ENCODE measurements at places on chromosomes 4 and X. TPM values are rescaled to one million over a fixed set of nuclear protein-coding genes. Genes with fewer than 3 reads are reported as not detected.

DNA sequence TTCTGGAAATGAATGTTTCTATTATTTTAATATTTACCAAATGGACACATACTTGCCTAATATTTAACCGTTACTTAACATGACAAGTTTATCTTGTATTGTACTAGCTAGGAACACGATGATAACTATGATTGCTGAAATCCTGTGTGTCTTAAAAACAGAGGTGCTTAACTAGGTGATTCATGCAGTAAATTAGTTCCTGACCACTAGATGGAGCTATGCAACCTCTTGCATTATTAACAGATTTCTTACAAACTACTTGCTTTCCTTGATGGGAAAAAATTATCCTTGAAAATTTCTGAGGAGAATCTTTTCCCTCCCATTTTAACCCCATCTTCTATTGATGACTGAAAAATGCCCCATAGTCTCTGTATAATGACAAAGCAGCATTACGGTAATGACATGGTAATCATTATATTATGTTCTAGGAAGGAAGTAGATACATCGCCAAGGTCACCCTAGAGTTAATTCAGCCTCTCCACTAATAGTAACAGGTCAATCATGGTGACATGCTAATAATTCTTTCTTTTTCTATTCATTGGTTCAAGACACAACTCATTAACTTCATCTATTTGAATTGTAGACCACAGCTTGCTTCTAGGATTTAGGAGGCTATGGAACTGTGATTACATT, 844.2 kb downstream of the RAPGEF2 start:
- ATAC-seq: no peak

DNA sequence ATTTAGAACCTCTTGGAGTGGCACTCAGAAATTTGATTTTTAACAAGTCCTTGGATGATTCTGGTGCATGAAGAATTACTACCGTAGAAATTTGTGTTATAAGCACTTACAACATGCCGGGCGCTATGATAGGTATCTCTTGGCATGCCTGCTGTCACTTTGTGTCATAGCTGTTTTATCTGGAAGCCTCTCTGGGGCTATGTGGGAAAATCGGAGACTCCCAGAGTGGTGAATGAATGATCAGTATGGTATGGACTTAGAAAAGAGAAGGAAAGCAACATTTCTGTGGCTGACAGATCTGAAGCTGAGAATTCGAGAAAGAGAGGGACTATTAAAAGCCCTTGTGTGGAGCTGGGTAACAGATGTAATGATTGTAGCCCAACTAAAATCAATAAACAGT, 177.4 kb upstream of the MAMLD1 start:
- no peak for ATAC-seq

Gene BST1
- 9.3 TPM for total RNA-seq

- no peak for ATAC-seq
Measured at GRCh38 chrX:53666171-53666570, 20.3 kb downstream of the HUWE1 start.

GRCh38 chr4:5543681-5544080, 164.7 kb downstream of the EVC2 start:
- ATAC-seq: no peak

DNA sequence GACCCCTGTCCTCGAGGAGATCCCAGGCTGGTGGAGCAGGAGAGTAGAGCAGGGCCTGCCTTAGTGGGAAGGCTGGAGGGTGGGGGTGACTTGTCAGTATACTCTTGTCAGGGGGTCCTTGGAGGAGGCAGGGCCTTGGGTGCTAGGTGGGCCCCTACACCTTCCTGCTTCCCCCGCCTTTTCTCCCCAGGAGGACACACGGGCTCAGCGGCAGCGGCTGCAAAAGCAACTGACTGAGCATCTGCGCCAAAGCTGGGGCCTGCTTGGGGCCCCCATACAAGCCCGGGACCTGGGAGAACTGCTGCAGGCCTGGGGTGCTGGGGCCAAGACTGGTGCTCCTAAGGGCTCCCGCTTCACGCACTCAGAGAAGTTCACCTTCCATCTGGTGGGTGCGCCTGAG, 11.3 kb downstream of the CCDC22 start:
- ATAC-seq: no peak

DNA sequence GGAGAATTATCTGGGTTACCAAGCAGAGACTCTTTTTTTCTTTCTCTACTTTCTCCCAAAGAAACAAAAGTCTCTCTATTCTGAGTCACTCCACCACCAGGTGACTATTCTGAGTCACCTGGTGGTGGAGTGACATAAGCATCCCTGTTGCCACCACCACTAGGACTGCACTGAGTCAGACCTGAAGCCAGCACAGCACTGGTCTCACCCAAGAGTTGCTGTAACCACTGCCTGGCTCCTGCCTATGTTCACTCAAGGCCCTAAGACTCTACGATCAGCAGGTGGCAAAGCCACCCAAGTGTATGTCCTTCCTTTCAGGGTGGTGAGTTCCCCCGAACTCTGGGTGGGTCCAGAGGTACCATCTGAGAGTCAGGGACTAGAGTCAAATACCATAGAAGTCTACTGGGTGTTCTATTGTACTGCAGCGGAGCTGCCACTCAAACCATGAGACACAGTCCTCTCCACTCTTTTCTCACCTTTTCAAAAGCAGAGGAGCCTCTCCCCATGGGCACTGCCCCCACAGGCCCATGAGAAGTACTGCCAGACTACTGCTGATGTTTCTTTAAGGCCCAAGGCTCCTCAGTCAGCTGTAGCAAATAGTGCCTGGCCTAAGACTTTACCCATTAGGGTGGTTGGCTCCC, 209.6 kb upstream of the IRS4 start:
- ATAC-seq: no peak

DNA sequence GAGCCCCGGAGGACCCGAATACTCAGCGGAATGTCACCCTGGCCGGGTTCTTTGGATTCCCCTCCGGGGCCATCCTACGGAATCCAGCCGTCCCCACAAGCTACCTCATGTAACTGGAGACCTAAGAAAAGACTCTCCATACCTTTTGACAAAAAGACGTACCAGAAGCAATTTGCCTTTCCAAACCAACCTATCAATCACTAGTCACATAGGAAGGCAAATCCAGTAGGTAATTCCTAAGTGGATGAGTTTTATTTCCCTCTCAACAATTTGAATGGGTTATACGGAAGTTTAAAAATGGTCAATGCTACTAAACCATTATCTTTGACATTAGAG, 16.8 kb downstream of the POU4F2 start:
- ATAC-seq: no peak

DNA sequence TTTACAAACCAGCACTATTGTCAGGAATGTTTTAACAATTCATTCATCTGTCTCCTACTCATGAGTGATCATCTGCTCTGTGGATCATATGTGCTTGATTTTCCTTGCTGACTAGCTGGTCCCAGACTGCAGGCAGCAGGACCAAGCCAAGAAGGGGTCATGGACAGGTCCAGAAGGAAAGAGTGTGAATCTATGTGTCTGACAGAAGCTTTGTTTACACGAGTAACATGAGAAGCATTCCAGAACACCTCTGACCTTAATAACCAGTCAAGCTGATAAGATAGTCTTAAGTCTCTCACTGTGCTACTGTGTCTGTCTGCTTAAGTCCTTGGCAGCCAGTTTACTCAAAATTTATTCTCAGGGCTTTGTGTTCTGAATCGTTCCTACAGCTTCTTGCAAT, 39.0 kb downstream of the GUCY1A1 start:
- ATAC-seq: peak; percentile 16

DNA sequence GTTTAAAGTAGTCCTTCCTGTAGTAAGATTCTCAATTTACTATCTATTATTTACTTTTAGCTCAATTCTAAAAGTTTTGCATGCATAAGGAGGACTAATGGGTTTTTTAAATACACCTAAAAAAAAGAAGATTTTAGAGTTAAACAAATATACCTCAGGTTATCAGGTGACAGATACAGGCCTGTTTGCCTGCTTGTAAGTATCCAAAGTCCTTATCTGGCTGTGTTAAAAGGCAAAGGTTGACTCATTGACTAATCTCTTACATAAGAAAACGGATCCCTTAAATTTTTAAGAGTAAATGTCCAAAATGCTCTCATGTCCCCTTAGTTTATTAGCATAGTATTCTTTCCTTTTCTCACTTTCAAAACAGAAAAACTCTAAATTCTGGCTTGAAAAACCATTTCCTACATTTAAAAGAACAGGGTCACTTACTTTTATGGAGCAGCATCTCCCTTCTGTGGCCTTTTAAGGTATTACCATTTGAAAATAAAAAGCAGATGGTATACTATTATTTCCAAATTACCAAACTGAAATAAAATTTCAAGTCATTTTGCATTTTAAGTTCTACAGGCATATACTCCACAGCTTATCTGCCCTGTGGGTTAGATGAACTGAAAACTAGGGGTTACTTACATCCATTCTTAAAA, 4.5 kb downstream of the CBR4 start:
- ATAC-seq: no peak

GRCh38 chrX:358651-359143, 28.0 kb downstream of the PPP2R3B start:
- no peak for ATAC-seq

DNA sequence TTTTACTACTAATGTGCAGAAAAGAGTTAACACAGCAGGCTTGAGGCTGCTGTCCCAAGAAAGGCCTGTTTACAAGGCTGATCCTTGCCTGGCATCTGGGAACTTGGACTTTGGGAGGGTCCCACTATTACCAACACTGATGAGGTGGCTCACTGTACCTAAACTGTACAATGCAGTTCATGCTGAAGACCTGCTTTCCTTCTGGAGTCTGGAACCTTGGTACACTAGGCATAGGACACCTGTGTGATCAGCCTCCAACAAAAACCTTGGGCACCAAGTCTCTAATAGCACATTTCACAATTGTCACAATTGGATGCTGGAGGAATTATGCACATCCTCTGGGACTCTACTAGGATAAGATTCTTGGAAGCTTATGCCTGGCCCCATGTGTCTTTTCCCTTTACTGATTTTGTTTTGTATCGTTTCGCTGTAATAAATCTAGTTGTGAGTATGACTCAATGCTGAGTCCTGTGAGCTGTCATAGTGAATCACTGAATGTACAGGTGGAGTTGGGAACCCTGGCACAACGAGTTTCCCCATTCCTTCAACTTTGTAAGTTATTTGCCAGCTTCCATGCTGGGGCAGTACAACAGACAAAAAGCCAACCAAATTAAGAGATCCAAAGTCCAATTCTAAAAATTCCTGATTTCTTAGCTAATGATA, 45.9 kb downstream of the TEC start:
- no peak for ATAC-seq

GRCh38 chr4:174561560-174561959, 39.3 kb upstream of the HPGD start:
- no peak for ATAC-seq

Gene DKK2
- total RNA-seq: not detected

GRCh38 chrX:13667919-13668318, 15.0 kb downstream of the TCEANC start:
- ATAC-seq: no peak

Gene CXCL3
- not detected for total RNA-seq

GRCh38 chr4:147480891-147481576, at the start of gene EDNRA:
Gene EDNRA (plus strand): TSS chr4:147481097. CDS start chr4:147485682, 4,585 bp downstream.
- ATAC-seq: peak; percentile 34

Gene RGN
- 10.2 TPM for total RNA-seq

DNA sequence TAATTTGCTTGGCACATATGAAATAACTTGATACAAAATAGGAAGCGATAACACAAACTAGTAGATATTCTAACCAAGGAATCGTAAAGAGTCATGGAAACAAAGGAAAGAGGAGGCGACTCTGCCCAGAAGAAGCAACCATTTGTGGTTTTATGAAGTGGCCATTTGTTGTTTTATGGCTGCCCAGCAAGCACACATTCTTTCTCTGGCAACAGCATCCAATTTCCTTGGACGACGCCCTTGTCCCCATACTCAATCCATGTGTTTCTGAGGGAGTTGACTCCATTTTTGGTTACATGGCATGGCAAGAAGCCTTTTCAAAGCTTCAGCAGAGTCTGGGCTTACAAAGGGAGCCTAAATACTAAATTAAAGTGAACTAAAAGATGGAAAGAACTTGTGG, 295.1 kb downstream of the INPP4B start:
- ATAC-seq: no peak

DNA sequence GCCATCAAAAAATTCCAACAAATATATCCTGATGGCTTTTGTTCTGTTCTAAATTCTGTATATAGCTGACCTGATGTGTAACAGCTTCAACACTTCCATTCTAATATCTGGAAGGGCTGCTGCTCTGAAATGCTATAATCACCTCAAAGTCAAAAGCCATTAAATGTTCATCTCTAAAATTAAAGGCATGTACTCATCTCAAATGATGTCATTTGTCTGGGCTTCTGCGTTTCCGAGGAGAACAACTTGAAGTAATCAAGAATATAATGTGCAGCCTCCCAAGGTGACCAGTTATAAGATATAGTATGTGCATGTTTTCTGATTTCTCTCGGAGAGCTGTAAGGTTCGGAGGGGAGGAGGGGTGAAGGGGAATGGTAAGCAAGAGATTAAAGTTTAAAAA, 237.6 kb downstream of the SCFD2 start:
- ATAC-seq: no peak

GRCh38 chrX:102712216-102712966, at the start of gene GPRASP2:
Gene GPRASP2 (plus strand): TSS chrX:102712448. CDS start chrX:102714870, 2,422 bp downstream.
- peak; percentile 86 for ATAC-seq

GRCh38 chr4:156388826-156389225, 435.2 kb upstream of the CTSO start:
- ATAC-seq: no peak

GRCh38 chrX:1281521-1281920, 12.9 kb downstream of the CSF2RA start:
- no peak for ATAC-seq

- no peak for ATAC-seq
Measured at GRCh38 chr4:8582941-8583654, 2.9 kb downstream of the GPR78 start.

DNA sequence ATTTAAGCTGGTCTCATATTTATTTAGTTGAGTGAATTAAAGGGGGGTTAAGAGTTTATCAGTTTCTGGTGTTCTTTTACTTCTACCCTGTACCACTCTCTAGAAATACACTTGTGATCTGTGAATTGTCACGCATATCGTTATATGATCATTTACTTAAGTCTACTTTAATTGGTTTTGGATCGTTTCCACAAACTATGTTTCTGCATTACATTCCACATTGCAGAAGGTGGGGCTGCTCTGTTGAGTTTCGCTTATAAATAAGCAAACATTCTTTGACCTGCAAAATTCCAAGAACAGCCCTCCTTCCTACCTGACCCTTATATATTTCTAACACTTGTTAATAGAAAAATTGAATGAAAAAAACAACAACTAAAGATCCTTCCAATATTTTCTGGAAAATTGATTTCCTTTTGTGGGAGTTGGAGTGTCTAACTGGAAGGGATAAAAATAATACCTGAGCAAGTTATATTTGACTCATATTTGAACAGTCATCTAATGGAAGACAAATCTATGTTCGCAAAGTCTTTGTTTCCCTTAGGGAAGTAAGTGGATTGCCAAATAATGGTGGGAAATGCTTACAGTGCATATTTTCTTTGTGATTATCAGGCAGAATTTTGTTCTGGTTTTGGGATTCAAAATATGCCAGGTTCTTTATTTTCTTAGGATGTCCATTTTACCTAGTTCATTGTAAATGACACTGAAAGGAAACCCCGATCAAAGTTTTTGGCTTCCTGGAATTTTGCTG, 152.7 kb downstream of the RELL1 start:
- ATAC-seq: no peak

- ATAC-seq: no peak
Measured at GRCh38 chrX:65488495-65488894, 46.1 kb downstream of the LAS1L start.

Gene MAGEC3
- not detected for total RNA-seq

- no peak for ATAC-seq
Measured at GRCh38 chr4:38791010-38791409, 8.2 kb upstream of the TLR10 start.

- ATAC-seq: peak; percentile 62
Measured at GRCh38 chr4:42673082-42673425, 16.1 kb upstream of the ATP8A1 start.

GRCh38 chr4:26137288-26137687, 183.5 kb upstream of the RBPJ start:
- ATAC-seq: no peak

Gene ADGRL3
- total RNA-seq: 26.0 TPM

Gene TMEM131L
- total RNA-seq: 15.0 TPM

Data from gastroesophageal sphincter (tissue), 4 donors.